ENCODE measurements at places on chromosomes 3 and 15. TPM values are rescaled to one million over a fixed set of nuclear protein-coding genes. Genes with fewer than 3 reads are reported as not detected.

UPK1B gene
- 11.5 TPM for polyA plus RNA-seq

PLA2G4B gene
- 24.3 TPM for polyA plus RNA-seq

GOLGA8T gene
- polyA plus RNA-seq = 0.34 TPM

DNA sequence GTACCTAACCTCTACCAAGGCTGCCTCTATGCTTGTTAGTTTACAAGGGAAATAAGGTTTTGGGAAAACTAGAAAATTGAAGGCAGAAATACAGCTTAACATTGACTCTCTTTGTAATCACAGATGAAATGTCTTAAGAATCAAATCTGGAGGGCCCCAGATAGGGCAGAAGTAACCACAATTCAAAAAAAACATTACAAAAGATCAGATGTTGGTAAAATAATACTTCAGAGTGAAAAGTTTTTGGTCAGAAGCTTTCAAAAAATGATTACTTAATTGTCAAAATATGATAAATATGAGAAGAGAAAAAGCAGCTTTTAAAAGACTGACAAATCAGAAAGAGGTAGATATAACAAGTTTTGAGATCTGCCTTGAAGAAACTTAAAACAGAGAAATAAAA lies 425.1 kb upstream of the NECTIN3 start:
- DNase-seq = no peak

GRCh38 chr3:43764056-43764455 lies 73.3 kb downstream of the ABHD5 start:
- DNase-seq = no peak

DNA sequence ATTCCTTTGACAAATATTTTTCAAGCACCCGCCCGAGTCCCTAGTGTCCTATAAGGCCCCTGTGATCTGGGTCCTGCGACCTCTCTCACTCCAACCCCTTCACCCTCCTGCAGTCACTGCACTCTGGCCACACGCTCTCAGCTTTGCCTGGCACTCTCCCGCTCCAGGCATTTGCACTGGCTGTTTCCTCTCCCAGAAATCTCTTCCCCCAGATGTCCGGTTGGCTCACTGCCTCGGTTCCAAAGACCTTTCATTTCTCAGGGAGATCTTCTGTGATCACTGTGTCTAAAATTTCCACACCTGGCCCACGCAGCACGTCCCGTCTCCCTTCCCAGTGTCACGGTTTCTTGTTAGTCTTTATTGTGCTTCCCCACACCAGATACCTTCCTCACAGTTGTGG lies 97.4 kb downstream of the WNT7A start:
- no peak for DNase-seq

DNA sequence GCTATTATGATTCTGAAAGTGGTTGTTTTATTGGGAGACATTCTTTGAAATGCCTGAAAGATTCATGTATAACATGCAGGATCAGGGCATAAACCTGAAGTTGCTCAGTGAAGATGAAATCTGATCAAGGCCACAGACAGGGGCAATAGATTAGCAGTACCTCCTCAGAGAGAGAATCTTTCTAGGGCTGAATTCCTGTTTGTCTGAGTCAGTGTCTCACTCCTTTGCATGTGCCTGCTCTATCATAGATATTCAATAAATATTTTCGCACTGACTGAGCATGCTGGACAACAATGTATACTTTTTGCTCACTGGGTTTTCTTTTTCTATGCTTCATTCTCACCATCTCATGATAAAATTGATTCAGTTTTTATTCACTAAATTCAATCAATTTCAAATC lies 49.8 kb upstream of the PFN2 start:
- DNase-seq = no peak
